SW480 (cell line): ENCODE measurements at places on chromosomes 1 and 21.
A peak's percentile ranks its signal among the peaks of the same experiment; 100 is the strongest.

GRCh38 chr1:167645140-167645541 lies 15.1 kb downstream of the RCSD1 start:
- no peak for DNase-seq

GRCh38 chr1:83547901-83548300 lies 451.0 kb downstream of the TTLL7 start:
- DNase-seq, result no peak

GRCh38 chr1:8294170-8294697 lies 23.7 kb upstream of the SLC45A1 start:
- DNase-seq, result no peak

DNA sequence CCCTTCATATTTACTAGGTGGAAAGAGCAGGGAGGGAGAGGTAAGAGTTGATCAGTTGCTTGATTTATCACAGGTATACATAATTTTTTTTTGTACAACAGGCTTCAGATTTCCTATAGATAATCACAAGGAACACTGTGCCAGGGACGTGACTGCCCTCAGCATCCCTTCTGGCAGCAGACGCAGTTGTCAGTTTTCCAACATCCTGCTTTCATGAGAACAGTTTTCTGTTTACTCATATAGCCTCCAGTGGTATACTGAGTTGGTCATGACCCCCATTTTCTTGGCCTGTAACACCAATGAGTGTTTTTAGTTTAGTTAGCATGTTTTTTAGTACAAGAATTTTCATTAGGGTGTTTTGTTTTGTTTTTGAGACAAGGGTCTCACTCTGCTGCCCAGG lies 37.9 kb upstream of the PTPRF start:
- DNase-seq, result no peak

- no peak for DNase-seq
These were observed 52.6 kb upstream of the EPS8L3 start for GRCh38 chr1:109816175-109816811.

- peak; percentile 33 for DNase-seq
These were observed 953 bp downstream of the PTPRU start for GRCh38 chr1:29237129-29237821.

DNA sequence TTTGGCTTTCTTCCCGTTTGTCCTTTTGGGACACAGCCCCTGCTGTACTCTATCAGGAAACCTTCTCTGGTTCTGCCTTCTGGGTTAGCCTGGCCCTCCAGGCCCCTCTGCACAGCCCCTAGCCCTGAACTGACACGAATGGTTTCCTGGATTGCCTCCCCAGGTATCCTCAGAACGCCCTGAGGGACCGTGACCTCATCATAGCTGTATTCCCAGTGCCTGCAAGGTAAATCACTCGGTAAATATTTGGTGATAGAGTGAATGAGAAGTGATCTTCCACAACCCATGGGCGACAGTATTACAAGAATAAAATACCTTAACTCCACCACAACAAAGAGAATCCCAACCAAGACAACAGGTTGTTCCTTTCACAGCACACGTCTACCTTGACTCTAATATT lies 637.2 kb downstream of the SMYD3 start:
- no peak for DNase-seq

DNA sequence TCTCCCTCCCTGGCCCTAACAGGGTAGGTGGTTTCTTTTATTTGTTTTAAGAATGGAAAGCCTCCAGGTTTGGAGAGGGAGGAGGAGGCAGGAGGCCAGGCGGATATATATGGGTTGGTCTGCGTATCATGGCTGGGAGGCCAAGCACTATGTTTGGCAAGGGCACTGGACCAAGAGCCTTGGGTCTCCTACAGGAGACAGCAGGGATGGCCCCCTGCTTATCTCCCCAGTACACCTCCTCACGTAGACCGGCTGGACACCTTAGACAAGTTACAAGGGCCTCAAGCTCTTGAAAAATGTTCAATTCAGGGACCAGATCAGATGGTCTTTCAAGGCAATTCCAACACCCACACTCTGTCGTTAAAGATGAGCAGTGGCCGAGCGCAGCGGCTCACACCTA lies 10.9 kb downstream of the SLC41A1 start:
- no peak for DNase-seq

DNA sequence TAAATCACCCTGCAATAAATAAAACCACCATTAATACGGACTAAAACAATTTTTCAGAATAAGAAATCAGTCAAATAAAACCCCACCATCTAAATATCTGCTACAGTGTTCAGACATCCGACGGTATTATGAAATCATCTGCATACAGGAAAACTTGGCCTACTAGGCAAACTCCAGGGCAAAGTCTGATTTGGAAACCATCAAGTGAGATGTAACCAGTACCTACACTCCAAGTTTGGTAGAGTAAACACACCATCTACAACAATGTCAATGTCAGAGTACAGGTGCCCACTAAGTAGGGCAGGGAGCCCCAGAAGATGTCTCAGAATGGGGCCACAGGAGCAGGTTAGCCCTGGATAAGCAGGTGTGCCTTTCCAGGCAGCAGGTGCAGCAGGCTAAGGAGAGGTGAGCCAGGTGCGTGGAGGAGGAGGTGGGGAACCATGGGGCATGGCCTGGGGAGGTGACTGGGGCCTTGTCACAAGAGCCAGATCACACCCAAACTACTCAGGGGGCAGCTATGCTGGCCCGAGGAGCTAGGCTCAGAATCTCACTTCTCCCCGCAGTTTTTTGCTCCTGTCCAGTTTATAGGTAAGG lies 59.6 kb downstream of the CAPZB start:
- no peak for DNase-seq

DNA sequence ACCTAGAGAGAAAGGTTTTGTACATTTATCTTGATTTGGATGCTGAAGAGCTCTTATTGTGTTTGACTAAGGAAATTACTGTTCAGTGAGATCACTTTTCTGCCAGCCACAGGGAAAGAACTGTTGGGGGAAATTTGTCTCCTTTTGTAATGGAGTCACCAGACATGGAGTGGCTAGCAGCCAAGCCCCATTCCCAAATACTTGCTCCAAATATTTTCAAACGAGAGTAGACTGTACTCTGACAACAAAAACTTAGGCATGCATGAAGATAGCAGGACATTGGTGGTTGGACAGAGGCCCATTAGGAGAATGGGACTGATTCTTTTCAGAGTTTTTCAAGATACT lies 21.1 kb downstream of the IPO9 start:
- no peak for DNase-seq

GRCh38 chr1:201363467-201363866 lies 14.0 kb downstream of the TNNT2 start:
- DNase-seq, result no peak

- DNase-seq, result no peak
These were observed 37.2 kb downstream of the LRRC8C start for GRCh38 chr1:89670163-89670562.

DNA sequence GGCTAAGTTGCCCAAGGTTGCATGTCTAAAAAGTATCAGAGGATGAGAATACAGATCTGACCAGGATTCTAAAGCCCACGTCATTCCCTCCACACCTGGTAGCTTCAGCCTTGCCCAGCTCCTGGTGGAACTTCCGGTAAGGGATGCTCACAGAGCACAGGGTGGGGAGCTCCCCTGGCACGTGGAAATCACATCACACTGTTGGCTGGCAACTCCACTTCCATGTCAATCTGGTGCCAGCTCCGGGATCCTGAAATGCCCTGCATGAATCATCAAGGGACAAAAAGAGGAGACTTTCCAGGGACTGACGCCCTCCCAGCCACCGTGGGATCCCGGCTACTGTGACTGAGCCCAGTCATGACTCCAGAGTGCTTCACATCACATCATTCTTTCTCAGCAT lies 12.4 kb upstream of the BCAR3 start:
- peak; percentile 89 for DNase-seq

DNA sequence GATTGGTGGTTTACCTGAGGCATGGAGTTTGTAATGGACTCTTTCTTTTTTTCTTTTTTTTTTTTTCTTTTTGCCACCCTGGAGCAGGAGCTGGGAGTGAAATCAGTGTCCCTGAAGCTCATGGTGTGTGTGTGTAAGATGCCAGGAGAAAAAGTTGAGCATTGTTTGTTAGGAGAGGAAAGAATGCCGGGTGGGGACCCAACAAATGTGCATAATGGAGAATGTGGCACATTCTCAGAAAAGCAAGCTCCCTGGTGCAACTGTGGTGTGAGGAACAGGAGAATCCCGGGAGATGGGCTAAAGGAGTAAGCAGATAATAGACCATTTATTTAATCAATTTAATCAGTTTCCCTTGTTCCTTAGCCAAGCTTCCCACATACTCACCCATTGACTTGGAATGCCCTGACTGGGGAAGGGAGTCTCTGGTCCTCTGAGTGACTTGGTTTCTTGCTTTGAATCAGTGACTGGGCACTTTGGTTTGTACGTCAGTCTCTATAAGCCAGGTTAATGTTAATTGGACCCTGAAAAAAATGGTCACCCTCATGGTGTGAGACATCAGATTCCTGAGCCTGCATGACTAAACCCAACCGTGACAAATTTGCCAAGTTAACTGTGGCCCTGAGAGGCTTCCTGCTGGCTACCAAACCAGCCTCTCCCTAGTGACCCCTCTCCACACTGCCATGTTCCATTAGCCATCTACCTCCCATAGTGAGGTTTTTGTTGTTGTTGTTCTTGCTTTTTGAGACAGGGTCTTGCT lies 43.9 kb upstream of the ITPKB start:
- no peak for DNase-seq

DNA sequence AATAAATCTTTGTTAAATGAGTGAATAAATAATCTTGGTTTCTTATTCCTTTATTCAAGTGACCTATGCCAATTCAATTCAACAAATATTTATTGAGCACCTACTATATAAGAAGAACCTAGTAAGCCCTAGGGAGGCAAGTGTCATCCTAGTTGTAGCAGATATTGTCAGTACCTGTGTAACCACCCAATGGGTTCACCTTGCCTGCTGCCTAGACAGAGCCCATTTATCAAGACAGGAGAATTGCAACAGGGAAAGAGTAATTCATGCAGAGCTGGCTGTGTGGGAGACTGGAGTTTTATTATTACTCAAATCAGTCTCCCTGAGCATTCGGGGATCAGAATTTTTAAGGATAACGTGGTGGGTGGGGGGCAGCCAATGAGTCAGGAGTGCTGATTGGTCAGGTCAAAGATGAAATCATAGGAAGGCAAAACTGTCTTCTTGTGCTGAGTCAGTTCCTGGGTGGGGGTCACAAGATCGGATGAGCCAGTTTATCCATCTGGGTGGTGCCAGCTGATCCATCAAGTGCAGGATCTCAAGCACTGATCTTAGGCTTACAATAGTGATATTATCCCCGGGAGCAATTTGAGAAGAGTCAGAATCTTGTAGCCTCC lies 53.8 kb upstream of the KCNA3 start:
- no peak for DNase-seq

- peak; percentile 40 for DNase-seq
These were observed 852 bp downstream of the KTI12 start for GRCh38 chr1:52032785-52033131.

DNA sequence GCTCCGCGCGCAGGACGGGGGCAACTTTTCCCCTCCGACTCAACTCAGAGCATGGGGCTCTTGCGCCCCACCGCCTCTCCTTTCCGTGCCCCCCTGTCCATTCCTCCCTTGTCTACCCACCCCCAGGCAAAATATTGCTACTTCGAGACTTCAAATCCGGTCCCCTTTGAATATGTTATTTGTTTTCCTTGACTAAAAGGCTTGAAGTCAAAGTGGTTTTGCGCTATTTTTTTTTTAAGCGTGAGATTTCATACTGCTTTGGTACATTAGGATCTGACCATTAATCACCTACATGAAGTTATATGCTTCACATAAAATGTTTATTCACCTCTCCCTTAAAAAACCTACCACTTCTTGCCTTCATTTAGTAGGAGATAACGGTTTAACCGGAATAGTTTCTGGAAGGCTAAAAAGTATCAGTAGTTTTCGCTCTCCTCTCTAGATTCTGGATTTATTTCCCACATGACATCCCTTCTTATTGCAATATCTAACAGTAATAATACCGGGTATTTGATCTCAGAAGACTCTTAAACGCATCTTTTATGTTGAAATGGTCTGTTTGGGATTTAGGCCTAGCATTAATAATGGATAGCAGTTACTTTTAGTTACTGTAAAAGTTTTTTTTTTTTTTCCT lies 1.6 kb downstream of the NFIA start:
- DNase-seq, result peak; percentile 6

DNA sequence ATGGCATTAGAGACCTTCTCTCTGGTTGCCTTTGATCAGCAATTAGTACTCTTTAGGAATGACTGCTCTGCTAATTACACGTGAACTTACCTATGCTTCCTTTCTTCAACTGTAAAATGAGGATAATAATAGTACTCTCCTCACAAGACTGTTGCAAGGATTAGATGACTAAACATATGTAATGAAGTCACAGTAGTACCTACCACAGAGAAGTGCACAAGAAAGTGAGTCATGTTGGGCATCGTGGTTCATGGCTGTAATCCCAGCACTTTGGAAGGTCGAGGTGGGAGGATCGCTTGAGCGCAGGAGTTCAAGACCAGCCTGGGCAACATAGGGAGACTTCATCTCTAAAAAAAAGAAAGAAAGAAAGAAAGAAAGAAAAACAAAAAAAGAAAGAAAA lies 68.1 kb upstream of the AK4 start:
- DNase-seq, result no peak

DNA sequence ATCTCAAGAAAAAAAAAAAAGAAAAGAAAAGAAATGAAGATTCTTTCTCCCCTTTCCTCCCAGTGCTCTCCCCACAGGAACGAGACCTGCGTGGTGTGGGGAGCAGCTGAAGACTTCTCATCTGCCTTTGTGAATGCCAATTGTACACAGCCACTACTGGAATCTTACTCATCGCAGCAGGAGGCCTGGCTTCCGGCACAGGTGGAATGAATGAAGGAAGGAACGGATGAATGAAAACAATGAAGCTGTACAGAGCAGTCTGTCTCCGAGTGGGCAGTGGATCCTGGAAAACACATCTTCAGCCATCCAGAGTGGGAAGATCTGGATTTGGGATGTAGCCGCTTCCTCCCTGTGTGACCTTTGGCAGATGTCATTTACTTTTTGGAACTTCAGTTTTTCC lies 64.9 kb downstream of the RUNX3 start:
- DNase-seq, result no peak

DNA sequence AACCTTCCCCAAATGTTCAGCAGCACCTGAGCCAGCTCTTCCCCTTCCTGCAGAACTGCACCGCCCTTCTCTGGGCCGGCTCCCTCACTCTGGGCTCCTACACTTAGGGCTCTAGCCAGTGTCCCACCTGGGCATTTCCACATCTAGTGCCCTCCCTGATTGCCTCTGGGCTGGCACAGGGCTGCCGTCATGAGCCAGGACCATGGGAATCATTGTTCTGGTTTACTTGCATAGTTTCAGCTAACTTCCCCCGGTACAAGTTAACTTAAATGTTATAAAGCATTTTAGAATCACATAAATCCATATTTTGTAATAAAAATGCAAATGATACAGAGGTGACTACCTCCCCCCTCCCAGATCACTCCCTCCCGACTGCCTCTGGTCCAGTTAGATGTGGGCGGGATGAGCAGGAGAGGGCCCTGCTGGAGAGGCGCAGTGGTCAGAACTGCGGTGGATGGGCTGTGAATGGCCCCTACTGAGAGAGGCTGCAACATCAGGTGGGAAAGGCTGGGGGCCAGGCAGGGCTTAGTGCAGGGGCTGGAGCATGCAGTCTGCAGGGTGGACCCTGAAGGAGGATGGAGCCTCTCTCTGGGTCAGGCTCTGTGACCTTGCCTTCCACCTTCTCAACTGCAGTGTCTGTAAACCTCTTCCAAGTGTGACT lies 371.4 kb upstream of the C1orf174 start:
- DNase-seq, result no peak
